Metanephros (tissue), 2 donors: ENCODE measurements at places on chromosomes 2 and 18. TPM values are rescaled to one million over a fixed set of nuclear protein-coding genes. Genes with fewer than 3 reads are reported as not detected.

The PKDCC gene
- 301 TPM for total RNA-seq

The CROCC2 gene
- 0.18 TPM for total RNA-seq

The POTEC gene
- total RNA-seq: not detected

The ZNF385B gene
- total RNA-seq: 3.6 TPM

The RAPGEF4 gene
- 17.5 TPM for total RNA-seq

The CXCR4 gene
- total RNA-seq: 58.4 TPM

The CHPF gene
- total RNA-seq: 90.4 TPM

The DGUOK gene
- total RNA-seq: 36.0 TPM

The KIF5C gene
- total RNA-seq: 3.6 TPM

The TFCP2L1 gene
- 68.4 TPM for total RNA-seq

The LRATD1 gene
- total RNA-seq: 18.8 TPM

The LYG2 gene
- total RNA-seq: not detected

The DHRS9 gene
- 1.1 TPM for total RNA-seq

The ARHGAP15 gene
- total RNA-seq: 25.2 TPM

The ELP2 gene
- total RNA-seq: 106 TPM

The SCN2A gene
- 2.7 TPM for total RNA-seq

The RND3 gene
- total RNA-seq: 40.0 TPM
